ENCODE measurements at places on chromosomes 16 and 17.

GRCh38 chr16:4019371-4019791 lies 96.9 kb downstream of the ADCY9 start:
- DNase-seq: peak; percentile 74

DNA sequence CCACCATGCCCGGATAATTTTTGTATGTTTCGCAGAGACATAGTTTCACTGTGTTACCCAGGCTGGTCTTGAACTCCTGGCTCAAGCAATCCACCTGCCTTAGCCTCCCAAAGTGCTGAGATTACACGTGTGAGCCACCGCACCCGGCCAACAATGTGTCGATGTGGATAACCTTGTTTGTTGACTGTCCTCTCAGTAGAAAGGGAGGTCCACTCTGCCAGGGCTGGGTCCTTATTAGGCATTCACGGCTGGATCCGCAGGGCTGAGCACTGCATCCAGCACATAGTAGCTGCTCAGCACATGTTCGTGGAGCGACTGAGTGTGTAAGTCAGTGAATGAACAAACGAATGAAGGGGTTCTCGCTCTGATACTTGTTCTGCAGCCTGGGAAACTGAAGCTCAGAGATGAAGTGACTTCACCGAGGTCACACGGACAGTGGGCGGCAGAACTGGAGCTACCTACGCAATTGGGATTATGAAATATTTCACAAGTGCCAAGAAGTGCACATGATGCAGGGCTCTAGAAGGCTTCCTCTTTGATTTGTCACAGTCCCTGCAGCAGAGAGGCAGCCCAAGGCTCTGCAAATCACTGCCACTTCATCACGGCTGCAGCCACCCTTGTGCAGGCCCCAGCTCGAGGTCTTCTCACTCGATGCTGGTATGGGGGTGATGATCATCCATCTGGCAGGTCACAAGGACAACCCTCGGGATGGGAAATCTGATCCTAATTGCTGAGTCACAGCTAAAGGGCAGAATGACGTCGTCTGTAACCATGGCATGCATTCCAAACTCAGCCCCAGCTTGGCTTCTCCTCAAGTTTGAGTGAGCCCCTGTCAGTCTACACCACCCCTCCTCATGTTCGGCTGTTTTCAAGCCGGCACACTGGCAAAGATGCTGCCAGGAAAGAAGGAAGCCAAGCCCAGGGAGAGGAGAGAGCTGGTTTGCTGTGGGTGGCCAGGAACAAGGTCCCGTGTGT lies 28.0 kb upstream of the SNN start:
- peak; percentile 61 for DNase-seq

DNA sequence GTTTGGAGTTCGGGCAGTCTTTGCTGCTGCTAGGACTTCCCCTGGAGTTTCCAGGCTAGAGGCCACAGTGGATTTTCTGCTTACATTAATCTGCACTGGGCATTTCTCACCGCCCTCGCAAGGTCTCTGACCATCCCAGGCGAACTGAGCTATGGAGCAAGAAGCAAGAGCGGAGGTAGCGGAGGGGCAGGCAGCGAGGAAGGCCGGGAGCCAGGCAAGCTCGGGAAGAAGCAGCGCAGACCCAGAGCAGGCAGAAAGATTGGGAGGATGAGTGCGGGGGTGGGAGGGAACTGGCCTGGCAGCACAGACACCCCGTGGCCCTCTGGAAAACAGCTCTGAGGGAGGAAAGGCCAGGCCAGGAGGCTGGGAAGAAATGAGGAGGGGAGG lies 3.8 kb downstream of the COTL1 start:
- no peak for DNase-seq

- no peak for DNase-seq
These were observed 11.3 kb downstream of the WDR45B start for GRCh38 chr17:82636626-82637598.

DNA sequence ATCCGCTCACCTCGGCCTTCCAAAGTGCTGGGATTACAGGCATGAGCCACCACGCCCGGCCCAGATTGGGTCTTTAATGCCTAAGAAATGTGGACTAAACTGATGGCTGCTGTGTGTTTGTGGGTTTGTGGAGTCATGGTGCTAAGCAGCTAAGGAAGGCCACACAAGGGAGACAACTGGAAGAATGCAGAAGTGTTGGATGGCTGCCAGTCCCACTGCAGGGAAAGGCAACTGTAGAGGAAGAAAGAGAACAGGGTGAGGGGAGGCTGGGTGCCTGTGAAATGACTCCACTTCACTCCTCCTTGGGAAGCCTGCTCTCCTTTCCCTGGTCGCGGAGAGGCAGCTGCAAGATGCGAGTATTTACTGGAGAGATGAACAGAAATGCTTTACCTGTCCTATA lies 23.5 kb upstream of the SIAH1 start:
- DNase-seq: peak; percentile 29

- DNase-seq: no peak
These were observed 1692.7 kb downstream of the TP53TG3F start for GRCh38 chr16:35152067-35152627.

GRCh38 chr16:22705799-22706198 lies 108.2 kb upstream of the HS3ST2 start:
- DNase-seq: no peak

- DNase-seq: no peak
These were observed 359.3 kb upstream of the SALL1 start for GRCh38 chr16:51510416-51510815.

GRCh38 chr16:72094266-72094610 lies 591 bp downstream of the DHX38 start:
- DNase-seq: peak; percentile 25

GRCh38 chr17:16886655-16887322 lies 85.1 kb downstream of the TNFRSF13B start:
- DNase-seq: no peak

GRCh38 chr17:30197416-30197815 lies 38.1 kb downstream of the SLC6A4 start:
- no peak for DNase-seq

DNA sequence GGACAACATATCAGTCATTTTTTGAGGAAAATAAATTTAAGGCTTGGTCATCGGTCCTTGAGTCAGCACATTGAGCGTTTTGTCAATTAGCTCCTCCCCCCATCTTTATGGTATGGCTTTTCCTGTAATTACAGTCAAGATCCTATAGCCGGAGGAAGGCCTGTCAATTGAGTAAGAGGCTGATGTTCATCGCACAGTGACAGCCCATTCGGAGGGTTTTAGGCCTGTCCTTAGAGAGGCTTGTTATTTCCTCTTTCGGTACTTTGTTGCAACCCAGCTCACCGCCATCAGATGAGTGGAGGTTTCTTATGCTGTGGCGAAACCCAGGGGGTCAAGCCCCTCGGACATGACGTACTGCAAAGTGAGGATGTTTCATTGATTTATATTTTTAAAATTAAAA lies 395.2 kb downstream of the WWOX start:
- no peak for DNase-seq

GRCh38 chr17:44097110-44097958 lies 26.1 kb downstream of the HDAC5 start:
- DNase-seq: peak; percentile 82

DNA sequence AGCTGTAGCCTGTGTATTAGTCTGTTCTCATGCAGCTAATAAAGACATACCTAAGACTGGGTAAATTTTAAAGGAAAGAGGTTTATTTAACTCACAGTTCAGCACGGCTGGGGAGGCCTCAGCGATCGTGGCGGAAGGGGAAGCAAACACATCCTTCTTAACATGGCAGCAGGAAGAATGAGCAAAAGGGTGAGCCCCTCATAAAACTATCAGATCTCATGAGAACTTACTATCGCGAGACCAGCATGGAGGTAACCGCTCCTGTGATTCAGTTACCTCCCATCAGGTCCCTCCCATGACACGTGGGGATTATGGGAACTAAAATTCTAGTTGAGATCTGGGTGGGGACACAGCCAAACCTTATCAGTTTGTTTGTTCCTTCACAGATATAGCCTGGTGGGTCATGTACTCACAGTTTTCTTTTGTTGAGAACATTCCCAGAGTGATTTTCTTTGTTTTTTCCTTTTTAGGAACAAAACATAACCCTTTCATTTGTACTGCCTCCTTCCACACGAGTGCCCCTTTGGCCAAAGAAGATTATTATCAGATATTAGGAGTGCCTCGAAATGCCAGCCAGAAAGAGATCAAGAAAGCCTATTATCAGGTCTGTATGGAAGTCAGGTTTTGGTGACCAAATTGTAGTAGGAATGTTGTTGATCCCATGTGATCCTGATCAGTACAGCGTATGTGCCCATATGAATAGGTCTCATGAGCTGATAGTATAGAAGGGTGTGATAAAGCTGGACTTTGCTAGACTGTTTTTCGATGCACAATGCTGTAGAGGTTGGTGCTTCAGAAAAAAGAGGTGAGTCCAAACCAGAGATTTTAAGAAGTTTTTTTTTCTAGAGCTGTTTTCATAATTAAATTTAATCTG lies 8.5 kb downstream of the DNAJA3 start:
- DNase-seq: no peak

DNA sequence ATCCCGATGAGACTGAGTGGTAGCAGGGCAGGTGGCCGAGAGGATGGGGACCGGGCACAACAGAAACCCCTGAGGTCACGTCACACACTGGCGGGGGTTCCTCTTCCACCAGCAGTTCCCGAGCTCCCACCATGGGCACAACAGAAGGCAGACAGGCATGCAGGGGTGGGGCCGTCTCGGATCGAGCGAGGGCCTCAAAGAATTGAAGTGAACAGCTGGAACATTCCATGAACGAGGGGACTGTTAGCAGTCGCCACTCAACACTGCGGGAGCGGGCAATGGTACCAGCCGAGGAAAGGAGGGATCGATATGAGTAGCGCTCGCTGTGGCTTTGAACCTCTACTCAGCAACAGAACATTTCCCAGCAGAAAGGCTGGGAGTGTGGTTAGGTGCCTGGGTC lies 5.3 kb downstream of the CEP131 start:
- DNase-seq: no peak

- DNase-seq: no peak
These were observed 4.7 kb upstream of the DDX19A start for GRCh38 chr16:70342016-70342415.

DNA sequence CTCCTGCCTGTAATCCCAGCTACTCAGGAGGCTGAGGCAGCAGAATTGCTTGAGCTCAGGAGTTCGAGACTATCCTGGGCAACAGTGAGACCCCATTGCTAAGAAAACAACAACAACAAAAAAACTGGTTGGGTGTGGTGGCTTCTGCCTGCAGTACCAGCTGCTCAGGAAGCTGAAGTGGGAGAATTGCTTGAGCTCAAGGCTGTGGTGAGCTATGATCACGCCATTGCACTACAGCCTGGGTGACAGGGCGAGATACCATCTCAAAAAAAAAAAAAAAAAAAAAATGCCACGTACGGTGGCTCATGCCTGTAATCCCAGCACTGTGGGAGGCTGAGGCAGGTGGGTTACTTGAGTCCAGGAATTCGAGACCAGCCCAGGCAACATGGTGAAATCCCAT lies 34.1 kb downstream of the NME2 start:
- DNase-seq: no peak

- no peak for DNase-seq
These were observed 27.0 kb upstream of the RGS9 start for GRCh38 chr17:65109990-65110680.

- no peak for DNase-seq
These were observed 30.7 kb downstream of the ADGRG5 start for GRCh38 chr16:57572978-57573728.

DNA sequence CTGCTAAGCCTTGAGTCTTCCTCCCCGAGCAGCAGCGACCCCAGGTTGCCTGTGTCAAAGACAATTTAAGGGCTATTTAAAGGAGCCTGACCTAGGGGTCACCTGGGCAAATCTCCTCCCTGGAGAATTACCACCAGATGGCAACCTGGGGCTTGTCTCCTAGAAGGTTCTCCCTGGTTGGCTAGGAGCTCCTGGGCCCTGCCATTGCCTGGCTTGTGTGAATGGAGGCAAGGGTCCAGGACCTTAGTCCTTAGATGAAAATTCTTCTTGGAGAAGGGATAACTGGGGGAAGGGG lies 51.3 kb upstream of the TAC4 start:
- peak; percentile 26 for DNase-seq

- no peak for DNase-seq
These were observed 53.8 kb downstream of the TBX4 start for GRCh38 chr17:61505846-61506627.

- DNase-seq: no peak
These were observed 11.9 kb upstream of the HOXB2 start for GRCh38 chr17:48556576-48557401.

GRCh38 chr16:89330177-89330856 lies 112.8 kb downstream of the ZNF778 start:
- DNase-seq: peak; percentile 79

GRCh38 chr17:33028778-33029177 lies 37.1 kb downstream of the SPACA3 start:
- peak; percentile 13 for DNase-seq

- peak; percentile 98 for DNase-seq
These were observed 300.6 kb downstream of the SOX9 start for GRCh38 chr17:72421128-72422092.

GRCh38 chr16:53502331-53503269 lies at the start of gene AKTIP:
AKTIP (minus strand) TSS chr16:53503209; CDS start chr16:53500259, 2,950 bp downstream.
- peak; percentile 39 for DNase-seq

DNA sequence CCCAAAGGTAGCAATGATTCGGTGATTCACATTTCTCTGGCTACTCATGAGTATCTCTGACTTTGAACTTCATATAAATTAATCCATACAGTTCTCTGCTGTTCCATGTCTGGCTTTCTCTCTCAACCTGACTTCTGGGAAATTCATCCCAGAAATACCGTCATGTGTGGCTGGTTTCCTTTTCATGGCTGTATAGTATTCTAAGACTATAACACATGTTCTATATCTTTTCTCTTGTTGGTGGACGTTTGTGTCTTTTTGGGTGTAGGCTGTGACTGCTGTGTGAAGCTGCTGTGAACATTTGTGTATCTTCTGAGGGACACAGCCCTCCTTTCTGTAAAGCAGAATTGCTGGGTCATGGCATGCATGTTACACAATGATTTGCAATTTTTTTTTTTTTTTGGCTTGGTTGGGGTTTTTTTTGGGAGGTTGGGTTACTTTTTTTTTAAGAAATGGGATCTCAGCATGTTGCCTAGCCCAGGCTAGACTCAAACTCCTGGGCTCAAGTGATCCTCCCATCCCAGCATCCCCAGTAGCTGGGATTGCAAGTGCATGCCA lies 6.3 kb downstream of the TTYH2 start:
- DNase-seq: no peak

- DNase-seq: no peak
These were observed 9.2 kb upstream of the NUDT16L1 start for GRCh38 chr16:4684058-4684715.

- DNase-seq: no peak
These were observed 42.3 kb upstream of the MED9 start for GRCh38 chr17:17434477-17434876.

- no peak for DNase-seq
These were observed 57.4 kb upstream of the TEKT3 start for GRCh38 chr17:15398736-15399331.

DNA sequence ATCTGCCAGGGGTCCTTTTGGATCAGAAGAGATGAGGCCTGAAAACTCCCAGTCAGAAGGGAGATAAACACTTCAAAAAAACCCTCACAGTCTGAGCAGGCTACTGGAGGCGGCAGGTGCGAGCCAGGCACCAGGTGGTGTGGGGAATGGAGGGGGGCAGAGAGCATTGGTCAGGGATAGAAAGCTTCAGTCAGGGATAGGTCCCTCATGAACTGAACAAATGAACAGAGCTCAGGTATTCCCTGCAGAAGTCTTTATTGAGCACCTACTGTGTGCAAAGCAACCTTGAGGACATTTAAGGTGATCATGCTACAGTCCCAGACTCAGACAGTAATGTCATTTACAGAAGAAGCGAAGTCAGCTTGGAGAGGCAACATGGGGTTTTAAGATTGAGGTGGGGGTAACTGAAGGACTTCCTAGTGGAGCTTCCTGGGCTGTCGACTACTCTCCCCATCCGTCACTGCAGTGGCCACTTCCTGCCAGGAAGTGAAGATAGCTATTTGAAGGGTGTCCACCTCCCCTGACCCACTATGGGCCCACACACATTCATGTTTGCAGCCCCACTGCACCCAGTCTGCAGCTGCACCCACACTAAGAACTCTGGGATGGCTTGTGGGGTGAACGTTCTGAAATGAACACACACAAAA lies 3.2 kb downstream of the KIFC3 start:
- DNase-seq: no peak
